ENCODE measurements at places on chromosomes 13 and 19. TPM values are rescaled to one million over a fixed set of nuclear protein-coding genes. Genes with fewer than 3 reads are reported as not detected.

Gene ZNF845
- 2.5 TPM for polyA plus RNA-seq

Gene GNA15
- 3.9 TPM for polyA plus RNA-seq

Gene ZNF296
- 0.45 TPM for polyA plus RNA-seq

Gene MED25
- 33.9 TPM for polyA plus RNA-seq

Gene FGF21
- not detected for polyA plus RNA-seq

Gene ZNF208
- polyA plus RNA-seq = 1.2 TPM

Gene KLK3
- not detected for polyA plus RNA-seq

Gene GFY
- not detected for polyA plus RNA-seq

Gene PEG3
- polyA plus RNA-seq = 285 TPM

Gene ZNF136
- 10.3 TPM for polyA plus RNA-seq

Gene ZNF100
- polyA plus RNA-seq = 11.2 TPM

Gene PRSS57
- not detected for polyA plus RNA-seq

Gene KRTDAP
- 73.3 TPM for polyA plus RNA-seq

DNA sequence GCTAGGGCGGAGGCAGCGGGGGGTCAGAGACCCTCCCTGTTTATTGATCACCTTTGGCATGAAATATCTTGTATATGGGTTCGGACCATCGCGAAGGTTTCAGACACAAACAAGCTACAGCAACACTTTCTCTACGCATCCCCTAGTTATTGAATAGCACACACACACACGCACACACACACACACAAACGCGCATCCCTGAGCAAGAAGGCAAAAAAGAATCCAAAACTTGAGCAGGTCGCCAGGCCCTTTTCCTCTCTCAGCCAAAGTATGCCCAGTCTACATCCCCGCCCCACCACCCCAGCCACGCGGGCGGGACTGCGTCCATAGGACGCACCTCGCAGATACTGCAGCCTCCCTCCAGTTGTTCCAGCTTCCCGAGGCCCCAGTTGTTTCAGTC is 16.0 kb downstream of the POU4F1 start:
- DNase-seq = no peak

- DNase-seq = no peak
These were observed 185.3 kb downstream of the TBC1D4 start for GRCh38 chr13:75296641-75297040.

GRCh38 chr13:51726446-51727193 is 77.3 kb downstream of the DHRS12 start:
- no peak for DNase-seq

DNA sequence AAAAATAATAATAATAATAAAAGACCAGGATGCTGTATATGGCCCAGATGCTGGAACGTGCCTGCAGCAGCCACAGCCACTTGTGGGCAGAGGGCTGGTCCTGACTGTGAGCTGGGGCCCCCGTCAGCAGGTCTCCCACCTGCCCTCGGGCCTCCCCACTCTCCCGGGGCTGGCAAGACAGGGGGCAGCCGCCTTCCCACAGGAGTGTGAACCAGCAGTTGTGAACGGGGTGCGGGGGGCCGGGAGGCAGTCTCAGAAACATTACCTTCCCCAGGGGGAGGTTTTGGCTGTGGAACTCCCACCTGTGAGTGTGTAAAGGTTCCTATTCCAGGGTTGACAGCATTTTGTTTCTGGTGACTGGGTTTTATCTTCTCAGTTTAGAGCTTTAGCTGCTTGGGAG is 151.4 kb downstream of the KDM4B start:
- DNase-seq = no peak

- DNase-seq = no peak
These were observed at the start of gene CEACAM21 for GRCh38 chr19:41575998-41576397. TSS of gene CEACAM21 (plus strand) at chr19:41576166. CDS start at chr19:41576275, 109 bp downstream.

- no peak for DNase-seq
These were observed 1467.8 kb downstream of the UQCRFS1 start for GRCh38 chr19:27744926-27745768.

DNA sequence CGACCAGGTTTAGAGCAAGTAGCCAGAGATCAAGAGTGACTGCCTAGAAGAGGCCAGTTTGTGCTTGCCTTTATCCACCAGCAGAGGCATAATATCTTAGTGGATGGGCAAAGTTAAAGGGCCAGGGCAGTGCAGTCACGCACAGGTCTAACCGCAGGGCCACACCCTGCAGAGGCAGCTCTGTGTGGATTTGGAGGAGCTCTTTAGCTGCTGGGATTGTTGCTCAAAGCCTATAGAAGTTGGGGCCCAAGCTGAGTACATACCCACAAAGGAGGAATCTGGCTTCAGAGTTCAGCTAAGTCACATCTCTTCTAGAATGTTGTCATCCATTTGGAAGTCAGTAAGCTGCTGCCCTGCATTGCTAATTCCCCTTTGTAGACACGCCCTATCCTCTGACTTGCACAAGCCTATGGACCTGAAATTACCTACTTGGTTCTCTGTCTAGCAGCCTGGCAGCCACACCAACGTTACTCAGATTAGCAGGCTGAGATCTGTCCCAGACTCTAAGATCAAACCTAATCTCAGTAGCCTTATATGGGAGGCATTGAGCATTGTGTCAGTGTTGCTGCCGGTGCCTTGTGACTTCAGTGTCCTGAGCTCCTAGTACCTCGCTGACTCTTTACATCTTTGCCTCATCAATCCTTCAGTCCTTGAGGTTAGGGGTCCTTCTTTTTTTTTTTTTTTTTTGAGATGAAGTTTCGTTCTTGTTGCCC is 102.9 kb upstream of the STARD13 start:
- no peak for DNase-seq

- no peak for DNase-seq
These were observed 24.2 kb downstream of the SERP2 start for GRCh38 chr13:44397766-44398223.

- DNase-seq = no peak
These were observed 54.9 kb upstream of the ATP12A start for GRCh38 chr13:24625331-24625731.

- no peak for DNase-seq
These were observed 67.6 kb downstream of the UFM1 start for GRCh38 chr13:38417241-38417640.

- no peak for DNase-seq
These were observed 19.9 kb downstream of the ZFP30 start for GRCh38 chr19:37635076-37636056.

- no peak for DNase-seq
These were observed 8.5 kb upstream of the XPO4 start for GRCh38 chr13:20911037-20911436.

DNA sequence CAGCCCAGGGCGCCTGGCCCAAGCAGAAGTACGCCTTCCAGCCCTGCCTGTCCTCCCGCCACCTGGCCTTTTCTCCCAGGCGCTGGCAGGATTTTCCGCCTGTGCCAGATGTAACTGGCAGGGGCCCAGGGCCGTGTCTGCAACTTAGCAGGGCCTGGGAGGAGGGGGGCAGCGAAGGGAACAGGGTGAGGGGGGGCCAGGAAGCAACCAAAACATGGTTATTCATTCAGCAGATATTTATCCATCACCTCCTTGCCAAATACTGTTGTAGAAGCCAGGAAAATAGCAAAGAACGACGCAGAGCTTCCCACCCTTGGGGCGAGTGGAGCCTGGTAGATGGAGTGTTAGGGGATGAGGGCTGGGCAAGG is 5.6 kb downstream of the TLE6 start:
- peak; percentile 90 for DNase-seq

DNA sequence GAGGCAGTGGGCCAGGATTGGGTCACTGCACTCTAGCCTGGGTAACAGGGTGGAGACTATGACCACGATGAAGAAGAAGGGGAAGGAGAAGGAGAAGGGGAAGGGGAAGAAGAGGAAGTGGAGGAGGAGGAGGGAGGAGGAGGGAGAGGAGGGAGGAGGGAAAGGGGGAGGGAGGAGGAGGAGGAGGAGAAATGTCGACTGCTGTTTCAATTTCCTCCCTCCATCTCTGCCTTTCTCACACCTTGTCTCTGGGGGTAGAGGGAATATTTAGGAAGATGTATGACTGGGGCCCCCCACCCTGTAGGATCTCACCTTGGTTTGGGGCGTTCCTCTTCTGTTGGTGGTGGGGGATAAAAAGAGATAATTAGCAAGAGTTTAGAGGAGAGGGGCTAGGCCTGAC is 3.8 kb downstream of the TNNT1 start:
- no peak for DNase-seq

GRCh38 chr13:27309967-27310598 is 39.5 kb downstream of the RASL11A start:
- no peak for DNase-seq

GRCh38 chr19:54572696-54573311 is 786 bp upstream of the LILRA2 start:
- DNase-seq = peak; percentile 10

DNA sequence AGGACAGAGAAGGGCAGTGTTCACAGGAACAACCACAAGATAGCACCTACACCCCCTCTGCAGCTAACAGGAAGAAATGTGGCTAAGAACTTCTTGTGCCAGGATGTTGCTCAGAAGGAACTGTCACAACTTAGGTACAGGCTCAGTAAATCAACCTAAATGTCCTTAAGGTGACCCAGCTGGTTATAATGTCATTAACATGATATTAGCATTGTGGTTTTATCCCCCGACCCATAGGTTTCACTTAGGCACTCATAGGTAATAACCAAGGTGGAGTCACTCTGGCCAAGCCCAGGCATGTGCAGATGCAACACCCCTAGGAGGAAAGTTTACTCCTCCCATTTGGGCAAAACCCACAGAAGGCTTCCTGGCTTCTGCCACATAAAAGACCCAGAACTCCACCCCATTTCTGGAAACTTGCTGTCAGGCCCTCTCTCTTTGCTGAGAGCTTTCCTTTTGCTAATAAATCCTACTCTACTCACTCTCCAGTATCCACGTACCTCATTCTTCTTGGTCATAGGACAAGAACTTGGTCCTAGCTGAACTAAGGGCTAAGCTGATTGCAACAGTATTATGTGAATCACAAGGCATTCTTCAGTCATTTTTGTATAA is 951.3 kb downstream of the SLITRK5 start:
- DNase-seq = no peak

GRCh38 chr13:64273780-64274179 is 2858.1 kb upstream of the PCDH20 start:
- no peak for DNase-seq

DNA sequence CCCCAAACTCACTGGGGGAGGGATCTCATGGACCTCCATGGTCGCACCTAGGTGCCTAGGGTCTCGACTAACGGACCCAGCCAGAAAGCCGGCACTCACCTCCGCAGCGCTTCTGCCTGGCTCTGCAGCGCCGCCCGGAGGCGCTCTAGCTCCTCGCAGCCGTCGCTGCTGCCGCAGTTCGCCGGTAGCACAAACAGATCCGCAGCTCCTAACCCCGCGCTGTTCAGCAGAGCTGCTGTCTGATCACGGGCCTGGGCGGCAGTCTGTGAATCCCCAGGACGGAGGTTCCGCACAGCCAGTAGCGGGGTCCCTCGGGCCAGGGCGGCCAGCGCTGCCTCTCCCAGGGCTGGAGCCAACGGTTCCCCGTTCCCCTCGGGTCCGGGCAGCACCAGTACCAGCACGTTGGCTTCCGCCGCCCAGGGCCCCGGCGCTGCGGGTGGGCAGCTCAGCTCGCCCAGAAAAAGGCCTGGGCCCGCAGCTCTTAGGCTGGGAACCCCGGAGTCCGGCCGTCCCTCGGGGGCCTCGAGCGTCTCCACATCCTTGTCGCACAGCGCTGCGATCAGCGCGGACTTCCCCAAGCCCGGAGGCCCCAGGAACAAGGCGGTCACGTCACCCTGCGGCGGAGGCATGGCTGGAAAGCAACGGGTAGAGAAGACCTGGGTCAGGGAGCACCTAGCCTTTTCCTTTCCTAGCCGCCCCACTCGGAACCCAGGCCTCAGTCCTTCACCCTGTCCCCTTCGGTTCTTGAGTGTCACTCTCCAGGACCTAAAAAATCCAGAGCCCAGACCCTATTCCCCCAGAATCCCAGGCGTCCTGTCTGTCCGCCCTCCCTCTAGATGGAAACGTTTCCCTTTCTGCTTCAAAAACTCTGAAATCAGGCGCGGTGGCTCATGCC is 977 bp downstream of the IRGQ start:
- DNase-seq = peak; percentile 55

DNA sequence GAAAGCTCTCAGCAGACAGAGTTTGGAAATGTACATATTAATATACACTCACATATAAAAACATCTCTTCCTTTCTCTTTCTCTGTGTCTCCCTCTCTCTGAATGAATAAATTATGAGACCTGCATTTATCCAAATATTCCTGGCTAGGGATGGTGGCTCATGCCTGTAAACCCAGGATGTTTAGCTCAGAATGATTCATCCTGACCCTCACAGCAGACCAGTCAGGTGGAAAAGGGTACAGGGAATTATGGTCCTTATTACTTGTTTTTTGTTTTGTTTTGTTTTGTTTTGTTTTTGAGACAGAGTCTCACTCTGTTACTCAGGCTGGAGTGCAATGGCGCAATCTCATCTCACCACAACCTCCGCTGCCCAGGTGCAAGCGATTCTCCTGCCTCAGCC is 71.1 kb downstream of the ZNF429 start:
- DNase-seq = no peak

GRCh38 chr13:26424181-26424580 is 133.3 kb upstream of the WASF3 start:
- DNase-seq = no peak

All from muscle of arm (tissue), 14 donors.